HTR-8/SVneo (cell line): ENCODE measurements at places on chromosomes 7 and 10.

GRCh38 chr10:15672469-15672868 is 47.3 kb downstream of the ITGA8 start:
- DNase-seq = no peak

DNA sequence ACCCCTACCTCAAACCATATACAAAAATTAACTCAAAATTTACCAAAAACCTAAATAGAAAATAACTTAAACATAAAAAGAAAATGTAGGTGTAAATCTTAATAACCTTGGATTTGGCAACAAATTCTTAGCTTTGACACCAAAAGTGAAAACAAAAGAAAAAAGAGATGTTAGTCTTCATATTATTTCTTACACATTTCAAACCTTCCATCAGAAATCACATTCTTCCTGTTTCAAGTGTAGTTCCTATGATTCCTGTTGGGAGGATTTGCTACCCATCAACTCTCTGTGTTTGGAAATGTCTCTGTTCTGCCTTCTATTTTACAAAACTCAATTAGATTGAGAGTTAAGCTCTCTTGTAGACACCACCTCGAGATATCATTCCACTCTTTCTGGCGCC is 62.0 kb downstream of the GNA12 start:
- no peak for DNase-seq

DNA sequence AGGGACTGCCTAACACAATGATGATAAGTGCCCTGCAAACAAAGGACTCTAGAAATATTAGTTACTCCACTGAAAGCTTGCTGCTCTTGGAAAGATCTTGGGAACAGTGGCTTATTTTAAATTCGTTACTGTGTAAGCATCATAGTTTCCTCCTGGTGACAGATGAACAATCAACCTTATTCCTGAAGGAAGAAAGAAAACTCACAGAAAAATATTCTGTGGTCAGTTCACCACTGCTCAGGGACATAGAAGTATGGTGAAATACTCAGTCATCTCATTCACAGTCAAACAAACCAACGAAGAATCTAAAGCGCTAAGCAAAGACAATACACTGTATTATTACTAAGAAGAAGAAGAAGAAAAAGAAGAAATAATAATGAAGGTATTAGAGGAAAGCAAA is 27.8 kb downstream of the MKX start:
- DNase-seq = no peak

DNA sequence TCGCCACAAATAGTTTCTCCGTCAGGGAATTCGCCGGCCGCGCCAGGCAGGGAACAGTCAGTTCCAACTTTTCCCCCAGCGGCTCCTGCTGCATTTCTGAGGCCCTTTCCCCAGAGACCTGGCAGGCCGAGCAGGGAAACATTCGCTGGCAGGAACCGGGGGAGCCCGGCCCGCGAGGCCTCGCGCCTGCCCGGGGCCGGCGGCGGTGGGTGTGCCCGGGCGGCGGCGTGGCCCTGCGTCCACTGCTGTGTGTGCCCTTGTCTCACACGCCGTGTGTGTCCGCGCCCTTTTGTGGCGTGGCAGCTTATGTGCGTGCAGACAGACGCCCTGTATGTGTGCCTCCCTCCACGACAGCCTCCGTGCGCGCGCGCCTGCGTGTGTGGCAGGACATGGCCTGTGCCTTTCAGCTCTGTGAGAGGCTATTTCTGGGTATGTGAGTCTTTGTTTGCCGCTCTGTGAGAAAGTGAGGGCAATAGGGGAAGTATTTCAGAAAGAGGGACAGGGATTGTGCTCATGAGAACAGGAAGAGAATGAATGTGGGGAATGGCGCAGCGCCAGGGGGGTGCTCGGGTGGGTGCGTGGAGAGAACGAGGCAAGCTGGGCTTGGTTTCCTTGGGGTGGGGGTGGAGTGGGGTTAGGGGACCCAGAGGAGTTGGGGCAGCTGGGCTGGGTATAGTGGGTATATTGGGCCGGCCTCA is 689 bp upstream of the SMARCD3 start:
- no peak for DNase-seq

- no peak for DNase-seq
These were observed 17.9 kb downstream of the RPP30 start for GRCh38 chr10:90889636-90890035.
